CD4-positive, alpha-beta T cell treated with Interleukin-15 for 4 hours (primary cell): ENCODE measurements at places on chromosomes 4 and X.
A peak's percentile ranks its signal among the peaks of the same experiment; 100 is the strongest.

- DNase-seq, result no peak
Measured at GRCh38 chr4:102665527-102665926, 95.2 kb downstream of the MANBA start.

GRCh38 chrX:18173494-18174180, 47.0 kb downstream of the BEND2 start:
- DNase-seq, result no peak

GRCh38 chr4:76708971-76709771, 188.8 kb downstream of the SOWAHB start:
- DNase-seq, result no peak

- no peak for DNase-seq
Measured at GRCh38 chr4:11367371-11367770, 61.3 kb downstream of the HS3ST1 start.

- DNase-seq, result no peak
Measured at GRCh38 chr4:36997727-36998126, 246.8 kb upstream of the NWD2 start.

GRCh38 chr4:60605646-60606354, 594.3 kb upstream of the ADGRL3 start:
- no peak for DNase-seq

GRCh38 chr4:187139141-187139540, 415.5 kb upstream of the FAT1 start:
- DNase-seq, result no peak

GRCh38 chrX:69027181-69028005, 137.9 kb downstream of the PJA1 start:
- no peak for DNase-seq

- no peak for DNase-seq
Measured at GRCh38 chr4:127012549-127012948, 620.2 kb upstream of the INTU start.

GRCh38 chr4:94346541-94346940, 3.9 kb upstream of the HPGDS start:
- DNase-seq, result no peak

GRCh38 chrX:114619874-114620273, 36.0 kb downstream of the HTR2C start:
- DNase-seq, result no peak

- DNase-seq, result no peak
Measured at GRCh38 chrX:96386325-96386724, 298.3 kb upstream of the DIAPH2 start.

GRCh38 chrX:39308126-39308525, 506.9 kb downstream of the MID1IP1 start:
- DNase-seq, result no peak

GRCh38 chr4:124737619-124738018, 25.1 kb upstream of the ANKRD50 start:
- DNase-seq, result no peak

GRCh38 chr4:151157543-151157942, 58.1 kb downstream of the RPS3A start:
- no peak for DNase-seq

- DNase-seq, result no peak
Measured at GRCh38 chr4:159069922-159070321, 33.0 kb upstream of the RAPGEF2 start.

GRCh38 chr4:23861897-23862296, 27.9 kb downstream of the PPARGC1A start:
- DNase-seq, result no peak

GRCh38 chrX:72124540-72125201, 7.0 kb downstream of the RTL5 start:
- no peak for DNase-seq

GRCh38 chr4:73730292-73730691, 10.1 kb upstream of the CXCL8 start:
- no peak for DNase-seq

DNA sequence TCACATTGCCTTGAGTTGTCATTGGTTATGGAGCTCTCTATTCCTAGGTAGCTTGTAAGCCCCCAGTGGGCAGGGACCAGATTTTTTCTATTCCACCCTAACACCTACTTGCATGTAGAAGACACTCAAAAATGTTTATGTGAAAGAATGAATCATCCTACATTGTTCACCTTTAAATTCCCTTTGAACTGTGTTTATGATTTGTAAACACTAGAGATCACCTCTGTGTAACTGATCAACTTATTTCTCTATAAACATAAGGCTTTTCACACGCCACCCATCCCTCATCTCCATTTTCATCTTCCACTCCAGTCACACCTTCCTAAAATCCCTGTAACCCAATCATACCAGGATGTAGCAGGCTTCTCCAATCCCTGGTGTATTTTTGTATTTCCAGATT, 142.6 kb upstream of the LEF1 start:
- no peak for DNase-seq

GRCh38 chrX:103343105-103343504, 13.1 kb downstream of the TCEAL7 start:
- peak; percentile 27 for DNase-seq

- DNase-seq, result no peak
Measured at GRCh38 chr4:136390824-136391223, 1141.5 kb downstream of the PCDH18 start.

DNA sequence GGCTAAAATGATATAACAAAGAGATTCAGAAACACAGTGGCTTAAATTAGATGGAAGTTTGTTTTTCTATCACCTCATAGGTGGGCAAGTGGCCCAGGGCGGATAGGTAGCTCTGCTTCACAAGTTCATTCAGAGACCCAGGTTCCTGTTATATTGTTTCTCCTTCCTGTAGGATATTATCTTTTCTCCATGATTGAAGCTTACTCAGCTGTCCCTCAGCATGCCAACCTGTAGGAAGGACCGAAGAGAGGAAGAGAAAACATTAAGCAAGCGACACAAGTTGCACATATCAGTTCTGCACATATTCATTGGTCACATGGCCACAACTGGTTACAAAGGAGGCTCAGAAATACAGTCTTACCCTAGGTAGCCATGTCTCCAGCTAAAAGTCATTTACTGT, 6.9 kb downstream of the KLHL5 start:
- no peak for DNase-seq

GRCh38 chr4:145782756-145783155, 102.8 kb downstream of the C4orf51 start:
- no peak for DNase-seq

DNA sequence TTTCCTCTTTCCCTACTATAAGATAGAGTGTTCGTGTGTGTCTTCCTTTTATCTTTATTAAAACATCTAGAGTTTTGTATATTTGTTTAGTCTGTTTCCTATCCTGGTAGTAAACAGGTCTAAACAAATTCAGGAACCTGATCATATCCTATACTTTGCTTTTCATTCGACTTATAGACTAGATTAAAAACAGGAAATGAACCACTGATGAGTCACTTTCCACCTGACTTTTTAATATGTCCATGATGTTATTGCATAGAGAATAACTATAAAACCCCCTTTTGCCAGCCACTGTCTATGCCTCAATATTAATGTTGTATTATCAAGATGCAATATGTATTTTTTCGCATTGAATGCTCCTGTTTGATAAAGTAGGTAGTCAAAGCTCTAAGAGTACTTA, 1794.0 kb downstream of the STIM2 start:
- DNase-seq, result no peak

- DNase-seq, result no peak
Measured at GRCh38 chr4:98946359-98946758, 17.4 kb upstream of the EIF4E start.

DNA sequence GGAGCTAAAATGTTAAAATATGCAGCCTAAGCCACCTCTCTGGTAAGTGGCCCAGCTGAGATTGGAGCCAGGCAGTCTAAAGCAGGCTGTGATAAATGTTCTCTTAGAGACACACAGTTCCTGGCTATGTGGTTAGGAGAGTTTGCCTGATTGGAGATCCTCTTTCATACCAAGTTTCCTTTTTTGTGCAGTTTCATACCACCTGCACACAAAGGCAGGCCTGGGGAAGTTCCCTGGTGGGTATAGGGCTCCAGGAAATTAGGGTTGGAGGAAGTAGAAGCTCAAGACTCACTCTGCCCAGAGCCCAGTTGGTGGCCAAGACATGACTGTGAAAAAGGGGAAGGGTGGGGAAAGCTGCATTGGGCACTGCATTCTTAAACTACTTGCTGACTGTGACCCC, 16.9 kb downstream of the CYBB start:
- no peak for DNase-seq

- DNase-seq, result no peak
Measured at GRCh38 chr4:172857026-172857425, 311.6 kb upstream of the GALNT7 start.

DNA sequence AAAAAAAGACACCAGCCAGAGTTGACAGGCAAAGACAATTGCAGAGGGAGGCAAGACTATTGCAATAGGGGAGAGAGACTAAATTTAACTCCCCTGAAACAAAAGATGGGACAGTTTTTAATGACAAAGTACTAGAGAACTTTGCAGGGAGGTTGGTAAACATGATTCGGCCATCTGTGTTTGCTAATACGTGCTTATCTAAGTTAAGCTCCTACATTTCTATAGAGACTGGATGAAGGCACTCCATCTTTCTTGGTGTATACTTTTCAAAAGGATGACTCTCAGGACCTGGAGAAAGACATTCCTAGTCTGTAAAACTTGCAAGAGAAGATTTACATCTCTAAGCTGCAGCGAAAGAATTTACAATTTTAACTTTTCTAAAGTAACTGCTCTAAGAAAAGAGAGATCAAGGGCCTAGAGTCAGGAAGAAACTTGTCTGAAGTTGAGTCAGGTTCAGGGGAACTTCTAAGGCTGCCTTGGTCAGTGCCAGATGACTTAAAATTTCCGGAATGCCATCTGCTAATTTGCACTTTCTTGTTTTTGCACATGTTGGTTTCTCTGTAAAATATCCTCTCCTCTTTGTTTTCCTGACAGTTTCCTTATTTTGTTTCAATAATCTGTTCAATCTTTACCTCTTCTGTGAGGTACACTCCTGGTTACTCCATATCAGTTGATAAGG, 10.6 kb downstream of the ADAM29 start:
- DNase-seq, result no peak

DNA sequence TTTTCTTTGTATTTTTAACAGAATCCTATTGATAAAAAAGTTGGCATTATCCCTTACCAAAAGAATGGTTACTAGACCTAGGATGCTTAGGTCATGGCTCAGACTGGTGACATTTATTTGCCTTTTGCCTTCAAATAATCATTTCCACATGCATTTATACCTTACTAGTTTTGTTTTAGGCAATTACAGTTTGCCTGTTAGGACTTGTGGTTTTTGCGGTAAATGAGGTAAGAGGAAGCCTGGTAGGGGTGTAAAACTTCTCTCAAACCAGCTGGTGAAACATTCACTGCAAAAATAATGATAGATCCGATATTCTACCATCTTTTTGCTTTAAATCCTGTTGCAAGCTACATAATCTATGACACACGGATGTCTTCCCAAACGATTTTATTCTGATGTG, 12.1 kb downstream of the LAMP2 start:
- DNase-seq, result peak; percentile 28

DNA sequence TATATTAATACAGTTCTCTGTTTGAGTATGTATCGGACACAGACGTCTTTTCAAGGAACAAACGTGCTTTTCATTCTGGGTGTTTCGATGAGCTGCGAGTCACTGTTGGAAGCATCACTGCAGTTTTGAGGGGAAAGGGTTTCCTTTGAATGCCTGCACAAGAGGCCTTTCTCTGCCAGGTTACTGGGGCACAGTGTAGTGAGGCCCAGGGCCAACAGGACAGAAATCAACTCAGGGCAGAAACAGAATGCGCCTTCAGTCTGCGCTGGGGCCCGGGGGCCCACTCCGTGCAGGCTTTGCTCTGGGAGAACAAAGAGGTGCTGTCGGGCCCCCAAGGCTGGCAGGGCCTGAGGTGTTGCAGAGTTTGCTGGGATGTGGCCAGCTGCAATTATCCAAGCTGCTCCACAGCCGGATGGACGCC, 2.3 kb upstream of the PPP2R3B start:
- DNase-seq, result no peak

- no peak for DNase-seq
Measured at GRCh38 chr4:147786031-147786430, 54.1 kb downstream of the ARHGAP10 start.

DNA sequence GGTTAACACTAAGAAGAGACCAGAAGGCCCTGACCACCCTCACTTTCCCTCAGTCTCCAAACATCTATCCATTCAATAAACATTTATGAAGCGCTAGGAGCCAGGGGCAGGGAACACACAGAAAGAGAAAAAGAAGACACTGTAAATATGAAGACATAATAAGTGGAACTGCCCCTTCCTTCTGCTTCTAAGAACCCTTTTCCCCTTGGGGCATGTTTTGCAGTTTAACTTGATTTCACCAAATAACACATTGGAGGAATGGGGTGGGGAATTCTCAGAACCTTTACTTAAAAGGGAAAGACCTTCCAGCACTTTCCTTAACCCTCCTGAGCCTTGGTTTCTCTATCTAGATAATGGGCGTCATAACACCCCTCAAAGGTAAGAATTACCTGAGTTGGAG, 42.3 kb downstream of the RBM47 start:
- no peak for DNase-seq

DNA sequence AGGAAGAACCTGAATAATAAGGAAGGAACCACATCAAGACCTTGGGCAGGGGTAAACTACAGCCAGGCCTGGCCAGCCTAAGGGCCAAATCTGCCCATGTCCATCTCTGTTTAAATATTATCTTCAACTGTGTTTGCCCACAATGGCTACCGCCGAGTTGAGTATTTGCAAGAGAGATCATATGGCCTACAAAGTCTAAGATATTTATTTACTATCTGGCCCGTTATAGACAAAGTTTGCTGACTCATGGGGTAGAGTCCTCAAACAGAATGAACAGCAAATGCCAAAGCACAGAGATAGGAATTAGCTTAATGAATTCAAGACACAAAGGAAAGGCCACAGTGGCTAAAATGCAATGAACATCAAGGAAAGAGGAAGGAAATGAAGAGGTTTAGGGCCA, 44.8 kb downstream of the RPS6KA3 start:
- DNase-seq, result no peak
